Posterior vena cava (tissue), 2 donors: ENCODE measurements at places on chromosomes 3 and 15. TPM values are rescaled to one million over a fixed set of nuclear protein-coding genes. Genes with fewer than 3 reads are reported as not detected.

The EXD1 gene
- not detected for total RNA-seq

The CAMK1 gene
- 47.8 TPM for total RNA-seq

GRCh38 chr3:51955893-51956770 lies 951 bp downstream of the GPR62 start:
- no peak for DNase-seq

DNA sequence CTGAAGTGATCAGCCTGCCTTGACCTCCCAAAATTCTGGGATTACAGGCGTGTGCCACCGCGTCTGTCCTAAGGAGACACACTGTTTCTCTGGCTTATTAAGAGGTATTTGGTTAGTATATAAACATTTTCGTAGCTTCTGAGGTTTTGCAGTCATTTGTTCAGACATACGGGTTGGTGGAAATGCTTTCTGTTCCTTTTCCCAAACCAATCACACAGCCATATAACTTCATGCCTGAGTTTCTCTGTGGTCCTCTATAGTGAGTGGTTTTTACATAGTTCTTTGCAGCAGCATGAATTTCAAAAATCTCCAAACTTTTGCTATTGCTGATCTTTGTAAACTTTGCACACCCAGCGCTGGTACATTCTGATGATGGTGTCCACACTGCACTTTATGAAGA lies 100.5 kb downstream of the AKAP13 start:
- DNase-seq, result no peak

DNA sequence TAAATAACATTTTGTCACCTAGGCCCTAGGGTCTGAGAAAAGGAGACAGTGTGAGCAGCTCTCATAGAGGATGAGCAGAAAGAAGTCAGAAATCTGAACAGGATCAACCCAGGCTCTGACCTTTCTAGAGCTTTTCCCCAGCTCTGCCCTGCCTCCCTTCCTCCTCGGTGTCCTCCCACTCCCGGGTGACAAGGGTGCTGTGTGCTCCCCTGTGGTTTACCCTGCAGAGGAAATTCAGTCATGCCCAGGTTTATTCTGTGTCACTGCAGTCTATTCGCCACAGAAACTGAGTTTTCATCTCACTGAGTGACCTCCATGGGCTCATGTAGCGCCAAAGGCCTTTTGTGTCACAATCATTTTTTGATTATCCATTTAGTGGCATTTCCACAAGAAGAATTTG lies 76.6 kb downstream of the IL12A start:
- no peak for DNase-seq
